ENCODE measurements at places on chromosomes 4 and X.
A peak's percentile ranks its signal among the peaks of the same experiment; 100 is the strongest.

DNA sequence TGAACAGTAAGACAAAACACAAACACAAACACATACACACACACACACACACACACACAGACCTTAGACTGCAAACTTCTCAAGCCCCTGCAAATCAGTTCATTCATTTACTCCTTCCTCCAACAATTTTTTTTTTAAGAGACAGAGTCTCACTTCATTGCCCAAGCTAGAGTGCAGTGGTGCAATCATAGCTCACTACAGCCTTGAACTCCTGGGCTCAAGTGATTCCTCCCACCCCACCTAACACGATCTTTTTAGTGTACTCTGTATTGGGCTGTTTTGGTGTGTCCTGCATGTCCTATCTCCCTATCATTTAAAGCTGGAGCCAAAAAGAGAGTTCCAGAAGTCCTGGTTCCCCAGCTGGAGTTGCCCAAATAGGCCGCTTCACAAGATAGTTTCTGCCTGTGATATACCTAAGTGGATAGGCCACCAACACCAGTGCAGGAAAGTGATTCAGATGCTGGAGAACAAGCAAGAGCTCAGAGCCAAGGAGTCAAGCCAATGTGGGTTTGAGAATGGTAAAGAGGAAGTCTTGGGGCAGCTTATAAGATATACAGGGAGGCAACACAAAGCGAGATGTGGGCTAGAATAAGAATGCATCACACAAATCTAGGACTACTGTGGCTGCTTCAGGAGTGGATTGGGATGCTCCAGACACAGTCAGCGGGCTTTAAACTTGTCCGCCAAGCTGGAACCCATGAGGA lies 85.4 kb upstream of the RAPGEF2 start:
- DNase-seq, result no peak

GRCh38 chr4:173167758-173168395 lies 734 bp upstream of the GALNT7 start:
- no peak for DNase-seq

- DNase-seq, result peak; percentile 43
Measured at GRCh38 chr4:77052352-77052751, 23.4 kb downstream of the CCNI start.

- no peak for DNase-seq
Measured at GRCh38 chr4:120540625-120541024, 381.9 kb downstream of the PRDM5 start.

DNA sequence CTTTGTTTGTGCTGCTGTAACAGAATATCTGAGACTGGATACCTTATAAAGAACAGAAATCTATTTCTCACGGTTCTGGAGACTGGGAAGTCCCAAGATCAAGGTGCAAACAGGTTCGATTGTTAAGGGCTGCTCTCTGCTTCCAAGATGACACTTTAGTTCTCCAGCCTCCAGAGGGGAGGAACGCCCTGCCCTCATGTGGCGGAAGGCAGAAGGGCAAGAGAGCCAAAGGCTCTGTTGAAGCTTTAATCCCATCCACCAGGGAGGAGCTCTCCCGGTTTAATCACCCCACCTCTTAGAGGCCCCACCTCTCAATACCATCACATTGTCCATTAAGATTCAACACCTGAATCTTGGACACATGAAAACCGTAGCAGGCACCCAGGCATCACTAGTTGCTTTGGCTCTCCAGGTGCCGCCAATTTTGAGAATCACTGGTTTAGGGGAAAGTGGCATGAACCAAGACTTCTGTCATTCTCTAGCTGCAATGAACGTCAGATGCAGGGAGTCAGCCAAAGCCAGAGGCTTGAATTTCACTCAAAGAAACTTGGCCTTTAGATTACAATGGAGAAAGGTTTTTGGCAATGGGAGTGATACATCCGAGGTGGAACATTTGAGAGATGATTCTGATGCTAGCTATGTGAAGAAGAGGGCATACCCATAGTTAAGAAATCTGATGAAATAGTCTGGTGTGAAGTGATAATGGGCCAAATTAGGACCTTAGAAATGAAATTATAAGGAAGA lies 15.7 kb downstream of the FHL1 start:
- peak; percentile 19 for DNase-seq

- DNase-seq, result no peak
Measured at GRCh38 chr4:94722748-94723147, 35.0 kb upstream of the BMPR1B start.

DNA sequence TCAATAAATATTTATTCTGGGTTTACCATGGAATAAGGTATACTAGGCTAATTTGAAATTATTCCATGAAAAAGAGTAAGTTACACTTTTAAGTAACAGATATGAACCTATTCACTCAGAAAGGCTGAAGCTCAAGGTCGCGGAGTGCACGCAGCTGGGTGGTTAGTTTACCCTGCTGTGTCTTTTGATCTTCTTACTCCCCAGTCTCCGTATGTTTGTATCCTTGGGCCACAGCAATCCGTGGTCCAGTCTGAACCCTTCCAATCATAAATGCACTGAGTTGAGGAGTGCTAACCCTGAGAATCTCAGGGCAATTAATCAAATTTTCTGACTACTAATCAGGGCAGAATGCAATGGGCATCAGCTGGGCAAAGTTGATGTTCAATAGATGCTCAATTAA lies 33.9 kb downstream of the RPS3A start:
- DNase-seq, result no peak

DNA sequence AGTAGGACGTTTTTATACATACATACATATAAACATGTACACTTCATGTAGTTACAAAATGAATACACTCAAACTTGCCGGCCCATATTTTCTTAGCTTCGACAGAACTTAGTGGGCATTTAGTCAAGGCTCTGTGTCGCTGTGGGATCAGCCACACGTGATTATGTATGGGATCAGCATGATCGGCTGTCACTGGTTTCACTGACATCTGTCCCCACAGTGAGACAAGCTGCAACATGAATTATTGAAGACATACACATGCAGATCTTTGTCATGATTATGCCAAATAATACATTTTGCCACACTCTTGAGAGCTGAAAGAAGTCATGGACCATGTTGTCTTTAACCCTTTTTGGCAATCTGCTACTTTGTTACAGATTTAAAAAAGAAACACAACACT lies 38.2 kb upstream of the NAA11 start:
- DNase-seq, result no peak
